Erythroblast (primary cell): ENCODE measurements at places on chromosomes 16 and 17.

DNA sequence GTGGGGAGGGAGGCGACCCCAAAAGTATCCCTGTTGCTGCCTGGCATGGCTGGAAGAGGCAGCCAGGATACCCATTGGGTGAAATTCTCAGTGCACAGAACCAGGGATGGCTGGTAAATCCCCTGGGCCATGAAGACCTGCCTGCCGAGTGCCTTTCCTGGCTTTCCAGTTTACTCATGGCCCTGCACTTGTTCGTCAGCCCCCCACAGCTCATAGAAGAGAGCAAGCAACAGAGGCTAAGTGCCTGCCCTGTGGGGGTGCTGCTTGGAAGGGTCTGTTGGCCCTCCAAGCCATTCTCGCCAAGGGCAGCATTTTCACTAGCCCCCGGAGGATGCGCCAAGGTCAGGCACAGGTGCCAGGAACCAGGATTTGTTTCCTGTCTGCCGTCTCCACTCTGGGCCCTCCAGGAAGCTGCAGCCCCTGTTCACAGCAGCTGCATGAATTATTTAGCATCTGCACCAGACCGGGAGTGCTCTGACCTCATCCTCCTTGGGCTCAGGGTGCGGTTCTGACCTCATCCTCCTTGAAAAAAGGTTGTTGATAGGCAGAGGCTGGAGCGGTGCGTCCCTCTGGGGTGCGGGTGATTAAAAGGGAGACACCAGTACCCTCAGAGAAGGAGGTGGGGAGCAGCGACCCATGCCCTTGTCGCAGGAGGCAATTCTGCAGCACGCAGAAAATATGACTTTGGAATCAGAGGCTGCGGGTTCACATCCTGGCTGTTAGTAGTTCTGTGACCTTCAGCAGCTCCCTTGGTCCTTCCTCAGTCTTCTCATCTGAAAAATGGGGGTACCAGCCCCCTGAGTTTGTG, 14.2 kb upstream of the CD300A start:
- peak; percentile 19 for DNase-seq

GRCh38 chr16:3065742-3066439, 451 bp downstream of the IL32 start:
- DNase-seq: no peak

- DNase-seq: no peak
These were observed 15.0 kb upstream of the CACNG4 start for GRCh38 chr17:66949501-66949900.

DNA sequence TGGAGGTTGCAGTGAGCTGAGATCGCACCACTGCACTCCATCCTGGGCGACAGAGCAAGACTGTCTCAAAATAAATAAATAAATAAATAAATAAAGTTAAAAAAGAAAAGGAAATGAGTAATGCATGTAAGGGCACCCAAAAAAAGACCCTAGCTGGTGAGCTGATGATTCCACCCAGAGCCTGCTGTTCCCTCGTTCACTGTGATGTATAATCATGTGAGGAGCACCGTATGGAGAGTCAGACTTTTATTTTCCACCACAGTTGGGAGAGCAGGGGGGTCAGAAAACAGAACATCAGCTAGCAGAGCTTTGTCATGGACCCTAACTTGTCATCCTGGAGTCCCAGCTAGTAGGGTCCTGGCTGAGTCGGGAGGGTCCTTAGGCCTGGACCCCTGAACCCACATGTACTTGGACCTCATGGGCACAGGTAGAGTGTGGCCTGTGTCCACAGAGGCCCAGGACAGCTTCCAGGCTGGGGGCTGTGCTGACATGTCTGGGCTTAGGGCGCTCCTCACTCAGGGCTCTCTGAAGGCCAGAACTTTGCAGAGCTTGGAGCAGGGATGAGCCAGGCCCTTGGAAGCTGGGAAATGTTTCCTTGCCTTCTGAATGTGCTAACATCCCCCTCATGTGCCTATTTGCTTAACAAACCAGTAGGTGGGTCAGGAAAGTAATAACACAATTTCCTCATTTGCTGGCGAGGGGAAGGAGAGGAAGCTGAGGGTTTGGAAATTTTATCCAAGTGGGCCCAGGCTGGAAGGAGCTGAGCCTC, 18.8 kb upstream of the LASP1NB start:
- no peak for DNase-seq

DNA sequence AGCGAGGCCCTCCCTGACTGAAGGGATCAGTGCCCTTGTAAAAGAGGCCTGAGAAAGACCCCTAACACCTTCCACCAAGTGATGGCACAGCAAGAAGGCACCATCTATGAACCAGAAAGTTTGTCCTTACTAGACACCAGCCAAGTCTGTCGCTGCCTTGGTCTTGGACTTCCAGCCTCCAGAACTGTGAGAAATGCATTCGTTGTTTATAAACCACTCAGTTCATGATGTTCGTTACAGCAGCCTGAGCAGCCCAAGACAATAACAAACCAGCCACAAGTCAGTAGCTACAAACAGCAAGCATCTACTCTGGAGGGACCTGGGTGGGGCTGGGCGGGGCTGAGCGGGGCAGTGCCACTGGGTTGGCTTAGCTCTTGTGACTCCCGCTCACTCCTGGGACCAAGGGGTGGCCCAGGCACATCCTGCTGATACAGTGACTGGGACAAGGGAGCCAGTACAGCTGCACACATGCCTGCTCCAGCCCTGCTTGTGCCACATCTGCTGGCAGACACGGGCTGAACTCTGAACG, 234.9 kb downstream of the IRF8 start:
- no peak for DNase-seq

- peak; percentile 61 for DNase-seq
These were observed 82.3 kb downstream of the ARHGAP23 start for GRCh38 chr17:38510421-38511149.

GRCh38 chr16:24541233-24541933, 2.0 kb downstream of the RBBP6 start:
- DNase-seq: peak; percentile 38

DNA sequence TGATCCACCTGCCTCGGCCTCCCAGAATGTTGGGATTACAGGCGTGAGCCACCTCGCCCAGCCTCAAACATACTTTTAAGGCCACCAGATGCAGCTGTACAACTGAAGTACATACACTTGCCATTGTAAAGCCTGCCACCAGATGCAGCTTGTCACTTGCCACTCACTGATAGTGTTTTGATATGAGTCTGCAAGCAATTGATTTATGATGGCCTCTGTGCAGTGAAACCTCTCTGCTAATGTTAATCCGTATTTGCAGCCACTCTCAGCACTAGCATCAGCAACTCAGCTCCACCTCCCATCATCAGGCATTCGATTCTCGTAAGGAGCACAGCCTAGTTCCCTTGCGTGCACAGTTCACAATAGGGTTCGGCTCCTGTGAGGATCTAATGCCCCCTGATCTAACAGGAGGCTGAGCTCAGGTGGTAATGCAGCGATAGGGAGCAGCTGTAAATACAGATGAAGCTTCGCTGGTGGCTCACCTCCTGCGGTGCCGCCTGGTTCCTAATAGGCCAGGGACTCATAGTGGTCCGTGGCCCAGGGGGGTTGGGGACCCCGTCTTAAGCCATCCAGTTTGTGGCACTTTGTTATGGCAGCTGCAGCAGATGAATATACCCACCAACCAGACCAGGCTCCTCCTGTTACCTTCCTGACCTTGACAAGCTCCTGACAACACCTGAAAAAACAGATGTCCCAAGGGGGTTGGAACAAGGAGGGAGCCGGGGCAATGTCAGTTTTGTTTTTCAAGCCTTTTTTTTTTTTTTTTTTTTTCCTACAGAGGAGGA, 1.3 kb upstream of the HERPUD1 start:
- DNase-seq: peak; percentile 42

DNA sequence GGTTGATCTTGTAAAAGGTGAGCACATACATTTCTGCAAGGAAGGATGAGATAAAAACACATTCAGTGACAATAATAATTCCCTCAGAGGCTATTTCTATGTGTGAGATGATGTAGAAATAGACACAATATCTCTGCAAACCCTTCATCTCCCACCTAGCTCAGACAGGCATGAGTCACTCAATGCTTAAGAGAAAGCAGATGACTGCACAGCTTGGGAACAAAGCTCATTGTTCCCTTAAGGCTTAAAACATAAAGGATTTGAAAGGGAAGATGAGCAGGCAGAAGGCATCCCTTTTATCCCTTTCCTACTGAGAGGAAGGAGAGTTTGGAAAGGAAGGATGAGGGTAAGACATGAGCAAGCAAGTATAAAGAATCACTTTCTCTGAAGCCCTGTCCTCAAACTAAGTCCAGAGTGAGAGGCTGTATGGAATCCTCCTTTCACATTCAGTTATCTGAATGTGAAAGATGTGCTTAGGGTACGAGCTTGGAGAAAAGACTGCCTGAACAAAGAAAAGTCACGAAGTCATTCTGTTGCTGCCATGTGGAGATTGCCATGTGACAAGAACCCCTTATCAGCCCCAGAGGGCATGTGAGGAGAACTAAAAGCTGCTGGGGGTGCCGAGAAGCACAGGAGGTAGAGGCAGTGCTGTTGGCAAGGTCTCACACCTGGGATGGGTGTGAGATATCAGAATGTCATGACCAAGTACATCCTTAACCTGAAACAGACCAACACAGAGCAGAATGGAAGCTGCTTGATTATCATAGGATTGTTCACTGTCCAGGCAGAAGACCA, 58.2 kb downstream of the CNTNAP4 start:
- peak; percentile 56 for DNase-seq

DNA sequence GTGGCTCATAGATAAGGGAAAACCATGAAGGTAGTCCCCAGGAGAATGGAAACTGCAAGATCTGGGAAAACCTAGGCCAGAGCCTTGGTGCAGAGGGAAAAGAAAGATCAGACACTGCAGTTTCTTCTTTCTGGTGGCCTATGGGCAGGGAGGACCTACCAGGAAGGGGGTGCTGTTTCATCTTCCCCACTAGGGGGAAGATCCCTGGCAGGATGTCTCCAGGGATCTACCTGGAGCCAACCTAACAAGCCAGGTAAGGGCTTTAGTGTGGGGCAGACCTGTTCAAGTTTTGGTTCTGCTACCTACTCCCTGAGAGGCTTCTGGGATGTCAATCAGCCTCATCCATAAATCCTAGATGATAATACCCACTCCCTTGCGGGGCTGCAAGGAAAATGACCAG, 21.4 kb downstream of the TOM1L2 start:
- DNase-seq: no peak

GRCh38 chr16:79071424-79071823, 529.1 kb downstream of the MAF start:
- no peak for DNase-seq

DNA sequence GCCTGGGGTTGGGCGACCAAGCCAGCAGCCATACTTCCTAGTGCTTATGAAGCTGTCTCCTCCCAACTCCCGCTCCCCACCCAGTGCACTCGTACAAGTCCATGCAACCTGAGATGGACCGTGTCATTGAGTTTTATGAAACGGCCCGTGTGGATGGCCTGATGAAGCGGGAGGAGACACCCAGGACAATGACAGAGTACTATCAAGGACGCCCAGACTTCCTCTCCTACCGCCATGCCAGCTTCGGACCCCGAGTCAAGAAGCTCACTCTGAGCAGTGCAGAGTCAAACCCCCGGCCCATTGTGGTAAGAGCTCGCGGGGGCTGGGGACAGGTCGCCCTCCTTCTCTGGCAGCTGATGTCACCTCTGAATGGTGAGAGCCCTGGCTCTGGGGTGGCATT, 11.0 kb upstream of the KATNB1 start:
- DNase-seq: no peak

- no peak for DNase-seq
These were observed 89.7 kb downstream of the MARCHF10 start for GRCh38 chr17:62718429-62718828.

DNA sequence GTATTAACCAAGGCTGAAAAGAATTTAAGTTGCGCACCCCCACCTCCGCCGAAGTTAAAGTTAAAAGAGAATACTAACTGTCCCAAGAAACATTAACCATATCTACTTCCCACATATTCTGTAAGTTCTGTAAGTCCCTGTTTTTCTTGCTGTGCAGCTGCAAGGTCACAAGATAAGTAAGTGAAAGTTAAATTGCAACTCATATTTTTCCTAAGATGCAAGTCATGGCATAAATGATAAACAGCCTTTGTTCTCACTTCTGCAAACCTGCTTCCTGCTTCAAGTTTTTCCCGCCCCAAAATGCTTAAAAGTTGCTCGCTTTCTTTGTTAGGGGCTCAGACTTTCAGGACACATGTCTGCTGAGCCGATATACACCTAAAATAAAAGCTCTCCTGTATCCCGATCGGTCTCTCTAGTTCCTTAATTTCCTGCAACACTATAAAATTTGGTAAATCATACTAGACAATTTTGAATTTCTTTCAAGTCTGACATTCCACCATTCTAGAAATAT, 32.6 kb upstream of the ABCA9 start:
- peak; percentile 91 for DNase-seq

DNA sequence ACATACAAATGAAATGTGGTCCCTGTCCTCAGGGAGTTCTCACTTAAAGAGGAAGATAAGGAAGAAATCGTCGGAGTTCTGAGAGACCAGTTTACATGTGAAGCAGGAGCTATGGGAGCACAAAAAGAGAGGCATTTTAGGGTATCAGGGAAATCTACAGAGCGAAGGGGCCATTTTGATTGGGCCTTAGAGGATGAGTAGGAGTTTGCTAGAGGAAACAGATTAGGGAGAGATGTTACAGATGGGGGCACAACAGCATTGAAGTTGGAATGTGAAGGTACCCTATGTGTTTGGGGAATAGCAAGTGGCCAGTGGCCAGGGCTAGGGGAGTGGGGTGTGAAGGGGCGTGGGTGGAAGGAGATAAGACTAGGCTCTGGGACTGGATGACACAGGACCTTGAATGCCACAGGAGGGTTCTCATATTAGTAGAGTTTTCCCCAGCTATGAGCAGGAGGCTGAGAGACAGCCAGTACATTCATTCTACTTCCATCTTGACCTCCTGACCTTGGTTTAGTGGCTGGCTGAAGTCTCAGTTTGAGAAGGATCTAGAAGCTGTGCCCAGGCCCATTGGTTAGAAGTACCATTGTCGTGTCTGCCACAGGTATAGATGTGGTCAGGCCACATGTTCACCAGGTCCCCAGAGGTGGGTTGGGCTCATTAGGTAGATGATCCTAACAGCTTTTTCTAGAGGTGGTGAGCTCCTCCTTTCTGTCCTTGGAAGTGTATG, 34.8 kb downstream of the CPNE2 start:
- no peak for DNase-seq

- peak; percentile 4 for DNase-seq
These were observed 163.3 kb downstream of the HS3ST2 start for GRCh38 chr16:22977294-22977697.

GRCh38 chr16:5065813-5066212, at the start of gene C16orf89:
C16orf89 (minus strand) TSS chr16:5065956; CDS start chr16:5065908, 48 bp downstream.
- DNase-seq: no peak

GRCh38 chr17:68057531-68057952, 22.0 kb downstream of the KPNA2 start:
- peak; percentile 49 for DNase-seq

DNA sequence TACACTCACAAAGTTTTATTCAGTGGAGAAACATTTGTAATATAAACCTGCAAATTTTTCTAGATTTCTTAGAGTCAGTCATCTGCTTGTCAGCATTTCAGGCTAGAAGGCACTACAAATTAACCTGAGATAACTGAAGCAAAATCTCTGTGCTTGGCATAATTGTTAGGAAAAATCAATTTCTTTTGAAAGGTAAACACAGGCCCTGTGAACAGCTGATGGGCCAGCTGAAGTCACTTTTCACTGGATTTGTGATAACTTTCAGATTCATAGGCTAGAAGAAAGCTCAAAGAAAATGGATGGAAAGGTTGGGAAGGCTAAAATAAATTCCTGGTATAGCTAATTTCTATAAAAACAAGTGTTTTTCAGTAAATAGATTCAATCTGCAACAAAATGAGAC, 34.0 kb upstream of the SLC6A2 start:
- no peak for DNase-seq
